ENCODE measurements at places on chromosomes 12 and 14.

DNA sequence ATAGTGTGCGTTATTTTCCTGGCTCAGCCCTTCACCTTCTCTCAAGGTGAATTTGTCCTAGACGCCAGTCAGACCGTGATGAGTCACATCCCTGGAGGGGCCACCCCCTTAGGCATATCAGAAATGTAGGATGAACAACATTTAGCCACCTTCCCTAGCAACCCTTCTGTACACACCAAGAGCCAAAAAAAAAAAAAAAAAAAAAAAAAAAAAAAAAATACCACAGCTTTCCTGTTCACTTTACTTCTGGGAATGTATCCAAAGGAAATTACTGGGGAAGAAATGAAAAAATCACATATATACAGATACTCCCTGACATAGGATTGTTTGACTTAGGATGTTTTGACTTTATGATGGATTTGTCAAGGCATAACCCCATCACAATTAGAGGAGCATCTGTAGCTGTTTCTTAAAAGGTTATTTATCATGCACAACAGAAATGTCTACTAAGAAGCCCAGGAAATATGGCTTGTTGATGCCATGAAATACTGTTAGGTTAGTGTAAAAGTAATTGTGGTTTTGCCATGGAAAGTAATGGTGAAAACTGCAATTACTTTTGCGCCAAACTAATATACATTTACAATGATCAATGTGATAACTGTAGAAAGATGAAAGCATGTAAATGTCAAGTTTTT is 68.2 kb upstream of the BDKRB2 start:
- no peak for DNase-seq

DNA sequence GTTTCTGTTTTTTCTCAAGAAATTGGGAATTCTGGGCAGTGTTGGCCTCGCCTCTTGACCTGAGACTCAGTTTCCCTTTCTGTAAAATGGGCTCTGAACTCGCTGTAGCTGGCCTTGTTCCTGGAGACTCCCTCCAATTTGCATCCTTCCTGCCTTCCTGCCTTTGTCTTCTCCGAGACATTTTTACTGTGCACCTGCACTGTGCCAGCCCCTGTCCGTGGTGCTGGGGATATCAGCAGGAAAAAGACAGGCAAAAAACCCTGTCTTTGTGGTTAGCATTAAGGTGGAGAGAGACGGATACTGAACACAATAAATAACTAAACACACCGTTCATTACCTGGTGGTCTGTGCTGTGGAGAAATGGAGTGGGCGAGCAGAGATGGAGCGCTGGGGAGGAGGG is 129.8 kb downstream of the AACS start:
- DNase-seq = no peak

GRCh38 chr12:3275171-3276041 is 198.2 kb downstream of the TSPAN9 start:
- DNase-seq = no peak

- no peak for DNase-seq
Measured at GRCh38 chr14:58167891-58168290, 15.9 kb upstream of the ARMH4 start.

DNA sequence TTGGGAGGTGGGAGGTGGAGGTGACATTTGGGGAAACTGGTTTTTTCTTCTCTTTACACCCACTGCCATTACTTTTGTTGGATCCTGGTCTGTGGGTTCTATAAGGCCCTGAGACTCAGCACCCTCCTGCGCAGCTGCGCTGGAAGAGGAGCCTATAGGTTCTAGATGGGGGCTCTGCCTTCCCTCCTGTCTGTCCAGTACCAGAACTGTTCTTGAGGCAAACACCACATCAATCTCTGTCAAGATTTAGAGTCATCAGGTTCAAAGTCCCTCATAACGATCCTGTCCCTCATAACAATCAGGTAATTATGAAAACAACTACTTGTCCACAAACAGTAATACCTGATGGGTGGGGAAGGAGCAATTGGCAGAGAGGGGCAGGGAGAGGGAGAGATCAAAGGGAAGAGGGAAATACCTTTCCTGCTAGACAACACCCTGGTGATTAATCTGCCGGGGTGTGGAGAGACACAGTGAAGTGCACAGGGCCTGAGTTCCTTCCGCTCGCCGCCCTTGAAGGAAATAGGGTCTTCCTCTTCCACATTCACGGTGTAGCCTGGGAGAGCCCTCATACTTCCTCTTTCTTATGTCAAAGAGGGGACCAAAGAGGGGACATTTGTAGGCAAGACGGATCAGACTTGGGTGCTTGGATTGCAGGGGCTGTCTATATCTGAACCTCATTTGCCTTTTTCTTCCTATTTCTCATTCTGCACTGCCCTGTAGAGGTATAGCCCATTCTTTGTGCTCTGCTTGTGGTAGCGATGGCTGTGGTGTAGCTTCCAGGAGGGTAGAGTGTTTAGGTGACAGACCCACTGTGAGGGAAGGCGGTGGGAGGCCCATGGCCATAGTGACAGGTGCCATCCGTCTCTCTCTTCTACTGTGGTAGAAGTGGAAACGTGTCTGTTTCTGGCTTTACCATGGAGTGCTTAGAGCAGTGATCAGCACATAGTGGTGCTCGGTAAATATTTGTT is 12.6 kb downstream of the GPRC5A start:
- no peak for DNase-seq

- no peak for DNase-seq
Measured at GRCh38 chr12:132026796-132027500, 77.2 kb downstream of the EP400 start.

DNA sequence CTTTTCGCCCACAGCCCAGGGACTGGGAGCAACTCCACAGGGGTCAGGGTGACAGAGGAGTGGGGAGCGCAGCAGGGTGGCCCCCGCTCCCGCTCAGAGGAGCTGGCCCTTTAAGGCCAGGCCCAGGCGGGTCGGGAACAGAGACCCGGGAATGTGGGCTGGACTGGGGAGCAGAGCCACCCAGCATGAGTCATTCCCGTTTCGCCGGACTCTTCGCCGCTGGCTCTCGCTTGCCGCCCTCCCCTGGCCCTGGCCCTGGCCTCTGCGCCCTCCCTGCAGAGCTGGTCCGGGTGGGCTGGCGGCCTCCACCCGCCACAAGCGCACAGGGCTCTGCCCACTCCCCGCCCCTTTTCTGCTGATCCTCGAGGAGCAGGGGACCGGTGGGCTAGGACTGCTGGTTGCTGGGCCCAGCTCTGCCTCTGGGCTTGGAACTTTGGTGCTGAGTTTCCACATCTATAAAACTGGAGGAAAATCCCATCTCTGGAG is 92.8 kb downstream of the NINJ2 start:
- DNase-seq = peak; percentile 34

DNA sequence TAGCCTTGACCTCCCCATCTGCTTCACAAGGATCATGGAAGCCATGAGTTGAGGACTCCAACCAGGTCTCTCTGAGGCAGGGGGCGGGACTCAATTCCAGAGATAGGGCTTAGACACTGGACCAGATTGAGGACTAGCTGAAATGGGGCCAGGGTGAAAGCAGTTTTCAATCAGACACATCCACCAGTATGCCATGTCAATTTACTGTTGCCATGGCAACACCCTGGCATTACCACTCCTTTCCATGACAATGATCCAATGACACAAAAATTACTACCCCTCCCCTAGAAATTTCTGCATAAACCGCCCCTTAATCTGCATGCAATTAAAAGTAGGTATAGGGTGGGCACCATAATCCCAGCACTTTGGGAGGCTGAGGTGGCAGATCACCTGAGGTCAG is 18.6 kb upstream of the DCAF5 start:
- no peak for DNase-seq

- DNase-seq = no peak
Measured at GRCh38 chr14:96090441-96091148, 51.4 kb downstream of the C14orf132 start.

DNA sequence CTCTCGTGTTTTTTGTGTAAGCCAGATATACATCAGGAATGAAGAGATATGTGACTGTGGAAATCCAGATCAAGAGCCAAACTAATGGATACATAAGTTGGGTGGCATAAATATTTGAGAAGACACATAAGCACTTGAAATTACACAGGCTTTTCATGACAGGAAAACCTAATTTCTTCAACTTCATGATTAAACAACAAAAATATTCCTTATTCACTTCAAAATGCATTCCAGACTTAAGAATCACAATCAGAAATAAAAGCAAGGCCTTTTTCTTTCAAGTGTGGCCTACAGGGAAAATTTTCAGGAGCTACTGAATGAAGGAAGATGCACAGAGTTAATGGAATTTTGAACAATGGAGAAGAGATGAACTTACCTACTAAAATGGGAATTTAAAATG is 515.6 kb downstream of the FOXG1 start:
- no peak for DNase-seq

DNA sequence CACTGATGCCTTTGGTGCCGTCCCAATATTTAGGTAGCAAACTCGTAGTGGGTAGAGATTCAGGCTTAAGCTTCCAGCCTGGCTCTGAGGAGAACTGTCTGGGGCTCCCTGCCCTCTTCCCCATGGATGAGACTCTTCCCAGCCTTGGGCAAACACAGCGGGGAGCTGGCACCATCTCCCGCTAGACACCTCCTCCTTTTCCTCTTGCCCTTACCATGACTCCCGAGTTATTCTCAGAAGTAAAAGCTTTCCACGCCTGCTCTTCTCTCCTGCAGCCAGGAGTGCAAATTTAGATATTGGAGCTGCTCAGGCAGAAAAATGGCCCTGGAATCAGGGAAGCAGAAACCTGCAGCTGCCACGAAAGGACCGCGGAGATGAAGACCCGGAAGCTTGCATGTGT is 45.6 kb upstream of the RBM19 start:
- no peak for DNase-seq

GRCh38 chr14:84128050-84128449 is 1401.9 kb upstream of the FLRT2 start:
- DNase-seq = no peak

GRCh38 chr14:99660006-99660566 is 15.2 kb downstream of the HHIPL1 start:
- DNase-seq = no peak

- DNase-seq = no peak
Measured at GRCh38 chr14:21449899-21450216, 6.1 kb downstream of the CHD8 start.

DNA sequence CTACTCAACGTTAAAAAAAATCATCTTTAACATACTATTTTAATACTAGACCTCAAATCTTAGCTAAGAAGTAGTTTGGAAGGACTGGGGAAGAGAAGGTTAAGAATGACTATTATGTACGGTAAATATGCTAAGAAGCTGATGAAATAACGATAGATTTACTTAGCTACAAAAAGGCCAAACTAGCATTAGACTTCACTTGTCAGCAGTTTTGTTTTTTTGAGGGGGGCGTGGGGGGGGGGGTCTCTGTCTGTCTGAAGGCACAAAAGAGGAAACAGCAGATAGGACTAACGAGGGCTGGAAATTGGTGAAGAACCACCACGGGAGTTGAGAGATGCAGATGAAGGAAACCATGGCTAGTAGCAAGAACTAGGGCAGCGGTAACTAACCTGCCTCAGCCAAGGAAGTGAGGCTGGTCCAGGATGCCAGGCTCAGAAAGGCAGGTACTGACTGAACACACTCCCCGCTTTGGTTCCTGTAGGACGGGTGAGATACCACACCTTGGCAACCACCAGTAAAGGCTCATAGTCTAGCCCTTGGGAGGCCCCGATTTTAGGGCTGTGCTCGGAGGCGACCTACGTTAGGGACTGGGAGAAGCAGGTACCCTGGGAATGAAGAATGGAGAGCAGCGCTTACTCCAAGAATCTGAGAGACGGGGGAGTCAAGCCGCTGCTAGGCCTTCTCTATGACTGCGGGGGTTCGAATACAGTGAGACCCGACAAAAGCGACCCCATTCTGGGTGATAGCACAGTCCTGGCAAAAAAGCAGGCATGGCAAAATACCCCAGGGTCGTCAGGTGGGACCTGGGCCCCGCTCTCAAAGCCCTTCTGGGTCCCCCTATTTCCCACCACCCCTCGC is 675 bp downstream of the NEDD8 start:
- no peak for DNase-seq

GRCh38 chr14:92753250-92753649 is 4.8 kb upstream of the LGMN start:
- no peak for DNase-seq

- DNase-seq = no peak
Measured at GRCh38 chr14:38860530-38860929, 242.5 kb downstream of the SEC23A start.

- no peak for DNase-seq
Measured at GRCh38 chr12:93065896-93066295, 136.8 kb upstream of the EEA1 start.

DNA sequence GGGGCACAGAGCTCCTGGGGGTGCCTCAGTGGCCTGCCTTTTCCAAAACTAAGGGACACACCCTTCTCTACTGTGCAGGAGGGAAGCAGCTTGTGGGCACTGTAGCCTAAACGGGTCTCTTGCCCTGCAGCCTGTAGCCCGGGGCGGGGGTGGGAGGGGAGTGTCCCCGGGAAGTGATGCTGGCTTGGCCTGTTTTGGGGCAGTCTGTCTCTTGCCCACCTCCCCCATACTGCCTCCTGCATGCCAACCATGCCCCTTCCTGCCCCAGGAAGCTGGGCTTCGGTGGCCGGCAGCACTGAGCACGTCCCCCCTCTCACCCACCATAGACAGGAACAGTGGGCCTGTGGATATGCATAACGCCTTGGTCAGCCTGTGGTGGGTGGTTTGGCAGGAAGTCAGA is 43.4 kb downstream of the PRIMA1 start:
- DNase-seq = no peak

DNA sequence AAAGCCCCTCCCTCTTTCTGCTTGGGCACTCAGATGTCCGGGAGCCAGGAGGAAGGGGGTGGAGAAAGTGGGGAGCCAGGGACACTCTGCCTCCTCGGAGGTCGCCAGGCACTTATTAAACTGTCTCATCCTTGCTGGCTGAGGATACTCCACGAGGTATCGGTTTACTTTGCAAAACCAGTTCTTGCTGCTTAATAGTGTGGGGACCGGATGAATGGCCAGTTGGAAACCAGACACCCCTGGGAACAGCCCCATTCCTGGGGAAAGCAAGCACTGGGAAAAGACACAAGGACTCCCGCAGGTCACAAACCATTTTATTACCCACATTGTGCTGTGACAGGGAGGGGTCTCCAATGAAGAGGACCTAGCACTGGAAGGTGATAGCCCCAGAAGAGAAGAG is 34.2 kb downstream of the CCDC88C start:
- no peak for DNase-seq

DNA sequence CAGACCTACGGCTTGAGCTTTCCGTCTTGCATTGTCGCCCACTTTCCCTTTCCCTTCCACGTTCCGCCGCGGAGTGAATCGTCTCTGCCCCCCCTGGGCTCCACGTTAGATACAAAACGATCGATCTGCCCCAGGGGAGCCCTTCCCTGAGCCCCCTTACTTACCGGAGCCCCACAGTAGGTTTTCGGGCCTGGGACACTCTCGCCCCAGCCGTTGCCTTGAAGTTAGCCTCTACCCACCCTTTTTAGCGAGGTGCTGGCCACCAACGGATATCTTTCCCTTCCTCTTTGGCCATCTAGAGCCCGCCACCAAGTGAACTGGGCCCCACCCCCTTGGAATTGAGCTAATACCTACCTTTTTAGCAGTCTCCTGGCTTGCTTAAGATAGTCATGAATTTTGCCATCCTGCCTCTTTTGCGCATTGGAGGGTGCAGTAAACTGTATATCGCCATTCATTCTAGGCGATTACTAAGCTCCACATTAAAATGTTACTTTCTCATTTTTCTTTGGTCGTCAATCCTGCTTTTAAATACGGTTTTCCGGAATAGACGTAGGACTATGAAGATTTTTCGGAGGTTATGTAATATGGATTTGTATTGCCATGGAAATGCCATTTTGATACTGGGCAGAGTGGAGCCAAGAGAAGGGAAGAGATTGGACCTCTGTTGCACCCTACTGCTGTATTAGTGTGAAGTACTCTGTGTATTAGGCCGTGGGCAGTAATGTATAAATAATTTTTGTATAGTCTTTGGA is 764 bp downstream of the RBM25 start:
- no peak for DNase-seq

GRCh38 chr14:56795284-56795622 is 15.0 kb downstream of the OTX2 start:
- DNase-seq = no peak

GRCh38 chr12:53754188-53754585 is 2.4 kb upstream of the CISTR start:
- DNase-seq = no peak
